Neuronal stem cell (in vitro differentiated cells): ENCODE measurements at places on chromosomes 7 and 10.

GRCh38 chr10:53749439-53749838, 976.9 kb upstream of the MBL2 start:
- no peak for DNase-seq

GRCh38 chr7:70569335-70569819, 562.6 kb upstream of the GALNT17 start:
- no peak for DNase-seq

- DNase-seq, result no peak
These were observed 30.6 kb downstream of the LMTK2 start for GRCh38 chr7:98137134-98137825.

DNA sequence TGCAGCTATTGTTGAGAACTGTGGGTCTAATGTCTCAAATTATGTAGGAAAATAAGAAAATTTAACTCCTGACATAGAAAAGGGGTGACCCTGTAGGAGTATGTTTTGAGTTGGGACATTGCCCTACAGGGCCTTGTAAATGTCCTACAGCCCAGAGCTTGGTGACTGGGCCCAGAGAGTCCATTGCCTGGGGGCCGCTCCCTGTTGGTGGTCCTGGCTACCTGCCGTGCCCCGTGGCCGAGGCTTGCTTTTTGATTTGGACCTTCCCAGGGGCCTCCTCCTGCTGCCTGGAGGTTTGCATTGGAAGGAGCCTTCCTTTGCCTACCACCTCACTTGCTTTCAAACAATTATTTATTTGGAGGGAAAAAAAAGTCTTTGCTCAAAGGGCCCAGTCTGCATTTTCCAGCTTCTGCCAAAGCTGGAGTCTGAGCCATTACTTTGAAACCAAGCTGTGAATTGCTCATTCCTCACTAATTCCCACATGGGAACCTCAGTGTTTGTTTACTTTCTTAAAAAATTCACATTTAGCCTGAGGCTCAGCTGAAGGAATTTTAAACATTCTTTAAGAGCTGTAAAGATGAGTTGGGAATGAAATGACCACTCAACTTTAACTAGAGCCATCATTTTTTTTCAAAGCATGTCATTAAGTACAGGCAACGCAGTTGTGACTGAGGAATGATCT, 355.0 kb downstream of the GLRX3 start:
- no peak for DNase-seq

DNA sequence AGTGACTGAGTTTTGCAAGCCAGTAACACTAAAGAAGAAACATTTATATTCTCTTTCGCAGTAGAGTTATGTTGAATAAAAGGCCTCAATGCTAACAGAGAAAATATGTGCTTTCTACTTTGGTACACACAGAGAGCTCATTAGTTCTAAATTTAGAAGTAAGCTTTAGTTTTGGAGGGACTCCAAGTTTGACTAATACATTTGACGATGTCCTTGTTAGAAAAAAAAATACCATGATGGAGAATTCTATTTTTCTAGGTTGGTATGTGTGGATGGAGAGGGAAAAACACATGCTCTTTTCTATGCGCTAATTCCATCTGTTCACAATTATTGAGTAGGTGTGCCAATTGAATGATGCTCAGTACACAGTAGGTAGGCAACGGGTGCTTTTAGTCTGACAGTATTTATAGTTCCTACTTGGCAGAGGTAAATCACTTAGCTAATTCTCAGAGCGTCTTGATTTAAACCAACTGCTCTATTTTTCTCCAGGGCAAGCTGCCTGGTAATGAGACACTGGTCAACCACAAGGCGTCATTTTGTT, 327.2 kb upstream of the AKR1E2 start:
- DNase-seq, result no peak

DNA sequence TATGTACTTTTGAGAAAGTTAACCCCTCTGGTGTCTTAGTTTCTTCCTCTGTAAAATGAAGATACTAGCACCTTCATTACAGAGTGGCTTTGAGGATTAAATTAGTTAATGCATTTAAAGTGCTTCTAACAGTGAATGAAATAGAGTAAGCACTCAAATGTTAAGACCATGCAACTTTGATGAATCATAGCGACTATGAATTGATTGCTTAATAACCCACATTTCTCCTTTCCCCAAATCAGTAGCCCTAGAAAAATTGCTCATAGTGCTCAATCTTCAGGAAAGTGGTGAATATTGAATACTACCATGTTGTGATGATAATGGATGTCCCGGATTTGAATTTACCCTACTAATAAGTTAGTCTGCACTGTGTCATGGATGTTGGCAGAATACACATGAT, 48.1 kb downstream of the CD36 start:
- DNase-seq, result no peak

DNA sequence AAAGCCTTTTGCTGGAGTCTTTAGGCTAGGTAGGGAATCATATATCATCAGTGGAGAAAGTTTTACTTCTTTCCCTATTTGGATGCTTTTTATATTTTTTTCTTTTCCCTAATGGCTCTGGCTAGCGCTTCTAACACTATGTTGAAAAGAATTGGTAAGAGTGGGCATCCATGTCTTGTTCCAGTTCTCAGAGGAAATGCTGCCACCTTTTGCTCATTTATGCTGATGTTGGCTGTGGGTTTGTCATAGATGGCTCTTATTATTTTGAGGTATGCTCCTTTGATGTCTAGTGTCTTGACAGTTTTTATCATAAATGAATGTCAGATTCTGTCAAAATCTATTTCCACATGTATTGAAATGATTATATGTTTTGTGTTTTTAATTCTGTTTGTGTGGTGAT, 1544.1 kb downstream of the REEP3 start:
- no peak for DNase-seq

DNA sequence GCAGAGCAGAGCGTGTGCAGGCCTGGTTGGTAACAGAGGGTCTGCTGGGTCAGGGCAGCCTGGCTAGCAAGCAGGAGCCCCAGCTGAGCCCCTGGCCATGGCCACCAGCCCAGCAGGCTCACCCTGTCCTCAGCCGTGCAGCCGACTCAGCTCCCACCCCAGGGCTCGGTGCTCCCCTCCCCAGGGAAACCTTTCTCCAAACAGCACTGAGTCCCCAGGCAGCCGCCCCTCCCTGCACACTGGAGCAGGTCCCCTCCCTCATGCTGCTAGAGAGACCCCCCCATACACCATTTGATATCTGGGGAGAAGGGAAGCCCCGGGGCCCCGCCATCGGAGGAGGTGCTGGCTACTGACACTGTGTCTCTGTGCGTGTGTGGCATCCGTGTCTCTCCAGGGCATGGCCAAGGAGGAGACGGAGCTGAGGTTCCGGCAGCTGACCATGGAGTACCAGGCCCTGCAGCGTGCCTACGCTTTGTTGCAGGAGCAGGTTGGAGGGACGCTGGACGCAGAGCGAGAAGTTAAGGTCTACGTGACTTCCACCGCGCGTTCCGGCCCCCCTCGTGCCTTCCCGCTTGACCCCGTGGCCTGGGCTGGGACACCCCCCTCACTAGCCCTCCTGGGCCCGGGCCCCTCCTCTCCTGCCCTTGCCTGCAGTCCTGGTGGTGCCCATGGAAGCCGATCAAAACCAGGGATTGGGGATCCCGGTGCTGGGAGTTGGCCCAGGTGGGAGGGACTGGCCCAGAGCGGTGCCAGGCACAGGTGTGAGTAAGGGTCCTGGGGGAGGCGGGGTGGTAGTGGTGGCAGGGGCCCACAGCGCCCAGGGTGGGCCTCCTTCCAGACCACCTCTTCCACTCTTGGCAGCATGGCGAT, 45.0 kb upstream of the DPYSL4 start:
- DNase-seq, result no peak

DNA sequence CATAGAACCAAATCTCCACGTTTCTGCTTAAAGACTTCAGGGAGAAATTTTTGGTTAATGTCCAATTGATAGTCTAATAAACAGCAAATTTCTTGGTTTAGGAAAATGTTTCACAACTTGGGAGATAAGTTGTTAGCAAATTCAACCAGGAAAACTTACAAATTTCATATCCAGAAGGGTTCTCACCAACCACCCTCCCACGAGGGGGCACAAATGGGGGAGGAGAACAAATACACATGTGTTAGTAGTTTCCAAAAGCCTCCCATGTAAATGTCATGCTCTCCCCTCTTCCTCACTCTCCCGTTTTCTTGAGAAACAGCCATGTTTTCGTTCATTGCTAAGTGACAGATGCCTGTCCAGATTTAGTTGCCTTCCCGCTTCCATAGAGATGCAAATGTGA, 10.5 kb downstream of the DOCK4 start:
- no peak for DNase-seq

GRCh38 chr7:87188930-87189329, 30.6 kb downstream of the TMEM243 start:
- no peak for DNase-seq

DNA sequence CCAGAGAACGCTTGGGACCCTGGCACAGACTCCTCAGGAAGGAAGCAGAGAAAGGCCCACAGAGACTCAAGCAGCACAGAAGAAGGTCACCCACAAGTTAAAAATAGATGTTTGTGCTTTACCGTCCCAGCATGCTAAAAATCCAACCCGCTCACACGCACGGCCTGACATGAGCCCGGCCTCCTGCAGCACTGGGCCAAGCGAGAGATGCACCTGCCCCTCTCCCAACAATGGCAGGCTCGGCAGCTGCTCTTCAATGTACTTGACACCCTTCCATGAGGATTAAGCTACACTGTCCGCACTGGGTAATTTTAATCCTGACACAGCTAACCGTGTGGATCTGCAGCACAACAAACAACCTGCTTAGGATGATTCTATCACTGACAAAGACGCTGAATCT, 9.3 kb downstream of the DIP2C start:
- DNase-seq, result no peak

DNA sequence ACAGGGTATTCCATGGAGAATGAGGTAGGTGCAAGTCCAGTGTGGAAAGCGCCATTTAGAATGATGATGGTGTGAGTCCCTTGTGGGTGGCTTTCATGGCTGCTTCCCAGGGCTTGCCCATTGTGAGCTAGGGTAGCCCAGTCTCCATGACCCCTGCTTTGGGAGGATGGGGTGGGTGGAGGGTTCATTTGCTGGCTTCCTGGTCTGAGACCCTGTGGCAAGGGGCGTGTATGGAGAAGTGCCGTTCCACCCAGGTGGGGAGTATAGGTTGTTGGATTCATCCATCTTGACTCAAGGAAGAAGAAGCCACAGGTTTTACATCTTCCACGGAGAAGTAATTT, 27.7 kb downstream of the CCM2 start:
- DNase-seq, result no peak

DNA sequence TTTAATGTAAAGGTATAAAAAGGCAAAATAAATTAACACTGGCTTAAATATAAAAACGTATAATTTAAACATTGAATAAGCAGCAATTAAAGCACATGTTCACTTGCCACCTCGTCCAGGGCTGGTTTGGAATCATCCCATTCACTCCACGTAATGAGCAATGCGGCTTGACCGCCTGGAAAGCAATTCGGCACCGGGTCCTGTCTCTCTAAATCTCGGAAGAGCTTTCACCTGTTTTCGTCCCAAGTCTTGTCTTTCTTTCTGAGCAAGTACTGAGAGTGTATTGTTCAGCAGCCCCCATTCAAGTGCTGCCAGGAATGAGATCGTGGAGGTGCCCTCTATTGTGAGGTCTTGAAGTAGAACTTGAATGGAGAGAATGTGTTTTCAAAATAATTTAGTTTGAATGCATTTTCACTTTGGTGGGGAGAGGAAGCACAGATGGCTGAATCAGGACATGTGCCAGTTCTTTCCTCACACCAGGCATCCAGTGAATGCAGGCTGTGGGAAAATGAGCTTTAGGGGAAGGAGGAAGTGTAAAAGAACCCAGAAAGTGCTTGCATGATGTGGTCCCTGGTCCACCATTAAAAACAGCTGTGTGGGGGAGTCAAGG, 515.2 kb downstream of the REEP3 start:
- DNase-seq, result no peak

- DNase-seq, result no peak
These were observed 7.3 kb downstream of the PWWP2B start for GRCh38 chr10:132404169-132404880.

DNA sequence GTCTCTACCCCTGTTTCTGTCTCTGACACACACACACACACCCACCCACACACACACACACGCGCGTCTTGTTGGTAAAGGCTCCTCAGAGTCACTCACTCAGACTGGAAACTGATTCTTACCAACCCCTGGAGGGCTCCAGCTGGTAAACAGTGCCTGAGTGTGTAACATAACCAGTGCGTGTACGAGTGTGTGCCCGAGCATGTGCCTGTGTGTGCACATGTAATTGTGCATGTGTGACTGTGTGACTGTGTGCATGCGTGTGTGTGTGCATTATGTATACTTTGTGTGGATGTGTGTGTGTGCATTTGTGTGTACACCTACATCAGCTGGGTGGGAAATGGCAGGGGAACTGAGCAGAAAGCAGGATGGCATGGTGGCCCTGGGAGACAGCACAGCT, 317.1 kb downstream of the WDR37 start:
- DNase-seq, result no peak

GRCh38 chr7:75802552-75802821, 11.1 kb downstream of the CCL24 start:
- no peak for DNase-seq

- DNase-seq, result no peak
These were observed 6.8 kb upstream of the CDK6 start for GRCh38 chr7:92843034-92843760.

DNA sequence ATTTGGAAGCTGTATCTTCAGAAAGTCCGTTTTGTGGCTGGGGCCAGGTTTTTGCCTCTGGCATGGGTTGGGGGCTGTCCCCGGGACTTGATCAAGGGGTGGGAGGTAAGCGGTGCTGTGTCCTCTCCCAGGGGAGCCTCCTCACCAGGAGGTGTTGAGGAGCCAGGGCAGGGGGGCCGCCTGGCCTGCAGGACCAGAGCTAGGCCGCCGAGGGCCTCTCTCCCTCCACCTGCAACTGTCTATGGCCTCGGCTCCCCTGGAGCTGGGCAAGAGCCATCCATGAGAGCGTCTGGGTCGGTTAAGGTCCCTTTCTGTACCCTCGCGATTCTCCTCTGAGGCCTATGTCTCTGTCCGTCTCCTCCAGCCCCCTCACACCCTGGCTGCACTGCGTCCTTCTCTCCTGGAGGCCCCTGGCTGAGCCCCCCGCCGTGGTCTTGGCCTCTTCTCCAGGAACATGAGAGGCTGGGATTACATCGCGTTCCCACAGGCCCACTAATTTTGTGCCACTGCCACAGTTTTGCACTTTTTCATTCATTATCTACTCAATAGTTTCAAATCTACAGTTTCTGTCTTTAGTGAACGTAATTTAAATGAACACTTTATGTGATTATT, 20.6 kb downstream of the CALML5 start:
- DNase-seq, result no peak

GRCh38 chr10:12949248-12949647, 52.3 kb downstream of the CCDC3 start:
- no peak for DNase-seq

- DNase-seq, result no peak
These were observed 154.7 kb downstream of the RNLS start for GRCh38 chr10:88428442-88428841.

- DNase-seq, result no peak
These were observed 12.3 kb downstream of the AUTS2 start for GRCh38 chr7:69610374-69611084.

- DNase-seq, result no peak
These were observed 53.9 kb upstream of the PLPP4 start for GRCh38 chr10:120403109-120403508.

GRCh38 chr10:93182049-93182327, 108.3 kb downstream of the CYP26A1 start:
- no peak for DNase-seq
